Stimulated activated CD4-positive, alpha-beta T cell treated with anti-CD3 and anti-CD28 coated beads, Interleukin-4, amount 100 ng/mL, for 1 hour (primary cell): ENCODE measurements at places on chromosomes 1 and 21.

- DNase-seq = no peak
Observed at GRCh38 chr1:41662765-41663437, 178.4 kb upstream of the EDN2 start.

GRCh38 chr1:35557118-35557610 is at the start of gene KIAA0319L:
Gene KIAA0319L, minus strand, starts transcription at chr1:35557403. Its CDS starts 2,912 bp downstream, at chr1:35554491.
- DNase-seq = no peak

GRCh38 chr1:43229826-43230780 is 39.7 kb upstream of the TMEM125 start:
- DNase-seq = no peak

DNA sequence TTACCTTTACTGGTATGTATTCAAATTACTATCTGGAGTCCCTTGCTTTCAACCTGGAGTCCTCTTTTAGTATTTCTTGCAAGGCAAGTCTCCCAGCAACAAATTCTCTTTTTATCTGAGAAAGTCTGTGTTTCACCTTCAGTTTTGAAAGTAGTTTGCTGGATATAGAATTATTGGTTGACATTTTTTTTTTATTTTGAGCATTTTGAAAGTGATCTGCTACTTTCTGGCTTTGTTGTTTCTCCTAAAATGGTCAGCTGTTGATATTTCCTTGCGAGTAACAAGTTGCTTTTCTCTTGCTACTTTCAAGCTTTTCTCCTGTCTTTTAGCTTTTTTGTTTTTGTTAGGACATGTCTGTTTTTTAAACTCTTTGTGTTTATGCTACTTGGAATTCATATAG is 126.1 kb downstream of the TRIM33 start:
- no peak for DNase-seq
